ENCODE measurements at places on chromosomes 2 and 18.

- DNase-seq = no peak
Observed at GRCh38 chr18:73742957-73743356, 404.7 kb downstream of the FBXO15 start.

GRCh38 chr2:192011196-192011595, 164.3 kb upstream of the CAVIN2 start:
- no peak for DNase-seq

DNA sequence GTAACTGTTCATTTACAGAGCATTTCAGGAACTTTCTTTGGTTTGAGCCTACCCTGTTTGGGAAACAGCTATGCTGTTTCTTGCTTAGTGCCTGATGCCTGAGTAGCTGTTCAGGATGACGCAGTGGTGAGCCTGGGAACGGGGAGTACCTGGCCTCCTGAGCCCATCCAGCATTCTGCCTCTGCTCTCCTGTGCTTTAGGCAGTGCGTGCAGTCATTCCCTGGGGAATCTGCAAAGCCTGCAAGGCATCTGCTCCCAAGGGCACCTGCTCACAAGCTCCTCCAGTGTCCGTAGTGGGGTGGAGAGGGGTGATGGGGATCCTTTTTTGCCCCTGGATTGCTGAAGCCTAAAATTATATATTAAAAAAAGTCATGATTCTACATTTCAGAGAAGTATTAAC, 68.8 kb downstream of the RAPGEF4 start:
- DNase-seq = no peak

GRCh38 chr2:12897181-12897580, 180.4 kb downstream of the TRIB2 start:
- no peak for DNase-seq

DNA sequence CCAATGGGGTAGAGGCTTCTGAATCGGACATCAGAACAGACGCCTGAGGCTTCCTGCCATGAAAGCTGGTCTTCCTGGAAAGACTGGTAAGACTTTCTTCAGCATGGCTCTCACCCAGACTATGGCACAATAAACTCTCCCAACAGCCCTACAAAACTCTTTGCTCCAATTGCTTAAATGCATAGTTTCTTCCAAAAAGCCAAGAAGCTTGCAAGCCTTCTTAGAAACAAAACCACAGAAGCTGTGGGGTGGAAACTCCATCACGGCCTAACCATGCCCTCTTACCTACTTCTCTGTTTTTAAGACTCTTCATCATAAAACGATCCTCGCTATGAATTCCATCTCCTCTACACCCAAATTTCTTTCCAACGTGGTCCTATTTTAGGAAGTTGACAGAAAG, 48.2 kb downstream of the PAX8 start:
- DNase-seq = no peak

- DNase-seq = no peak
Observed at GRCh38 chr18:48412339-48412929, 3.3 kb upstream of the ZBTB7C start.

DNA sequence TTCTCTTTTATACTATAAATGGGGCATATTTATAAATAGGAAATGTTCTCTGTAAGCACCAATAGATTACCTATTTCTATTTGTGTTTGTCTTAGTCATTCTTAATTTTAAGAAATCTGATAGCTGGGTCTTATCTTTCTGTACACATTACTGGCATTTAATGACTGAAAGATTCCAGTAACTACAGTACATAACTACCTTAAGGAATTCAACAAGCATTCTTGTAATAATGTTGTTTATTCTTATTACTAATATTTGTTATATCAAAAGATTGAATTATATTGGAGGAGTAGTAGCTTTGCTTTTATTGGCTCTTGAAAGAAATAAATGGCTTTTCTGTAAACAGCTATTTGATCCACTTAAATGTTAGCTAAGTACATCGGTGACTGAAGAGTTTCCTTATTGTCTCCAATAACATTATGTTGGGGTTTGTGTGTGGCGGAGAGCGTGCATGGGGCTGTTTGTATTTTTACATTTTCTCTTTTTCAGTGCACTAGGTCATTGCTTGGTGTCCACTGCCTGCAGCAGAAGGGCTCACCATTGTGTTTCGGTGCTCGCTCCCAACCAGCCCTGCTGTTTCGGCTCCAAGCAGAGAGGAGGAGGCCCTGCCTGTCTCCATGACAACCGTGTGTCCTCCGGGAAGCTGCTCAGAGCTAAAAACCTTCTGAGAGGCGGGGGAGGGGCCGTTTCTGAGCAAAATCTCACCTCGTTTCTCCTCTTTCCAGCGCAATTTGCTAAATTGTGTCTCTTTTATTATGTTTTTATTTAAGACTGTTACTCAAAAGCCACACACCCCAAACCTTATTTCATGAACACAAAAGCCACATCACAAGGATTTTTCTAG, 112.5 kb upstream of the SLC38A11 start:
- no peak for DNase-seq

DNA sequence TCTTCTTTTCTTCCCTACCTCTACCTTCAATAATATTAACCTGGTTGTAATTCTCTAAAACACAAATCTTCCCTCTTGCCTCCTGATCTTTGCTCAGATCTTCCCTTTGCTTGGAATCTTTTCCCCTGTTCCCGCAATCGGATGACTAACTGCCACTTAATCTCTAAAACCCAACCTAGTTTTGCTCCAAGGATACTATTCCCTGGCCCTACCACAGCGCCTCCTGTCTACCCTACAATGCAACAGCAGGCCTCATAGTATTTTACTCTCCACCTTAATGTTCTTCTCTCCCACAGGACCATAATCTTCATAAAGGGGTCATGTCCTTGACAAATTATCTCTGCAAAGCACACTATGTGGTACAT, 246.8 kb upstream of the TNP1 start:
- no peak for DNase-seq

DNA sequence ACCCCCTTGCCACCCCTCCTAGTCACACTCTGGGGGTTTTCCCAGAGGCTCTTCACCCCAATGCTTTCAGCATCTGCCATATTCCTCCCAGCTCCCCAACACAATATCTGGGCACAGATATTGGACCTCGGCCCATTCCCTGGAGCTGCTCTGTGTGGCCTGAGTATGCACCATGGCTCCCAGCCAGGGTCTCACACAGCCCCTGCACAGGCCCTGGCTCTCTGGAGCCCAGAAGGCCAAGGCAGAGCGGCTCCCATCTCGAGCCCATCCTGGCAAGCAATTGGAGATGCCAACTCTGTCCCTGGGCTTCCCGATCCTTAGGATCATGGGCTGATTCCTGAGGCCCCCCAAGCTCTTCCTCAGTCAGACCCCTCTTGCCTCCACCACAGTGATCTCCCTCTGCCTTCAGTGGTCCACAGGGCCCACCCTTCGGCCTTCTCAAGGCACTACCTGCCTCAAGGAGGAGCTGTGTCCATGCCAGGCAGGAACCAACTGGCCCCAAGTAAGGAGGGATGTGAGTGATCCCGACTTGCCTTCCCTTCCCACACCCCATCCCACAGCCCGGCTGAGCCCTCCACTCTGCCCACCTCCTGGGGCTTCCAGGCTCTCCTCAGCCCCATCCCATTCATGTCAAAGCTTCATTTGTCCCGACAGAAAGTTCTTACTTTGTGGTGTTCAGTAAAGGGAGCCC, 62.7 kb downstream of the ADD2 start:
- DNase-seq = no peak

DNA sequence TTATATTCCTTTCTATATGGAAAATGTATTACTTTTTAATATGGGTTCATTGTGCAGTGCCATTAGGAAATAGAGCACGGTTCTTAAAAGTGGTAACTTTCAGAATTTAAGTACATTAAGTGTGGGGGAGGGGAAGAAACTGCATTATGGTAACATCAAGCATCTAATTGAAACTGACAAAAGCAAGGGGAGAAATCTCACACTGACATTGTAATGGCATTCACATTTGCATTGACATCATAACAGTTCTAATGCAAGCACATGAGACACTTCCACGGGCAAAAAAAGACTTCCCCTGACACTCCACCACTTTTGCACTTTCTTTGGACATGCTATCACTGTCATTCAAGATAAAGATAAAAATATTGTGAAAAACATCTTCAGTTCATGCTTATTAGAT, 431.3 kb upstream of the SMIM21 start:
- DNase-seq = no peak

Measured in stimulated activated CD4-positive, alpha-beta T cell treated with anti-CD3 and anti-CD28 coated beads, Interleukin-15, amount 100 ng/mL, for 48 hours (primary cell).